ENCODE measurements at places on chromosomes 1 and 21.

GRCh38 chr1:14320518-14320917 is 278.0 kb upstream of the KAZN start:
- no peak for DNase-seq

GRCh38 chr1:44237721-44238457 is 24.6 kb downstream of the DMAP1 start:
- no peak for DNase-seq

- no peak for DNase-seq
Measured at GRCh38 chr1:9439074-9439761, 100.0 kb upstream of the SLC25A33 start.

DNA sequence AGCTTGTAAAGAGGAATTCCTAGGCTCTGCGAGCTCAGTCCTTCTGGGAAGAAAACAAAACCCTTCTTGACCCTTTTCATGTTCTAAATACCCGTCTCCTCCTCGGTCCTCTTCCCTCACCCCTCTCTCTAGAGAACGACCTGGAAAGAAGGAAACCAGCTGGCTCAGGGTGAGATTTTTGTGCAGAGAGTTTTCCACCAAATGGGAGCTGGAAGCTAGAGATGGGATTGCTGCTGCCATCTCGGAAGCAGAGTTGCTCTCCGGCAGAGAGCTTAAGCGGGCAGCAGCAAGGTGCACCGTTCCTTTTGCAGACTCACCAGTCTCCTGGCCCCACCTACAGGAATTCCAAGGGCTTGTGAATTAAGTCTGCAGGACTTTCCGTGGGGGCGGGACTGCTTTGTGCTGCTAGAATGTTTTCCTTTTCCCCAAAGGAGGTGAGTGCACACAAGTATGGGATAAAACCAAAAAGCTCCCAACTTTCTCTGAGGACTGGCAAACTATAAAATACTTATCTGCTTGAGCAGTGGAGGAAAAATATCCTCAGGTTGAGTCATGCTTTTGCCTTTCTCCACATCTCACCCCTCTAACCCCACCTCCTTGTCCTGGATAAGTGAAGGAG is 29.1 kb upstream of the KIAA0040 start:
- DNase-seq: no peak

DNA sequence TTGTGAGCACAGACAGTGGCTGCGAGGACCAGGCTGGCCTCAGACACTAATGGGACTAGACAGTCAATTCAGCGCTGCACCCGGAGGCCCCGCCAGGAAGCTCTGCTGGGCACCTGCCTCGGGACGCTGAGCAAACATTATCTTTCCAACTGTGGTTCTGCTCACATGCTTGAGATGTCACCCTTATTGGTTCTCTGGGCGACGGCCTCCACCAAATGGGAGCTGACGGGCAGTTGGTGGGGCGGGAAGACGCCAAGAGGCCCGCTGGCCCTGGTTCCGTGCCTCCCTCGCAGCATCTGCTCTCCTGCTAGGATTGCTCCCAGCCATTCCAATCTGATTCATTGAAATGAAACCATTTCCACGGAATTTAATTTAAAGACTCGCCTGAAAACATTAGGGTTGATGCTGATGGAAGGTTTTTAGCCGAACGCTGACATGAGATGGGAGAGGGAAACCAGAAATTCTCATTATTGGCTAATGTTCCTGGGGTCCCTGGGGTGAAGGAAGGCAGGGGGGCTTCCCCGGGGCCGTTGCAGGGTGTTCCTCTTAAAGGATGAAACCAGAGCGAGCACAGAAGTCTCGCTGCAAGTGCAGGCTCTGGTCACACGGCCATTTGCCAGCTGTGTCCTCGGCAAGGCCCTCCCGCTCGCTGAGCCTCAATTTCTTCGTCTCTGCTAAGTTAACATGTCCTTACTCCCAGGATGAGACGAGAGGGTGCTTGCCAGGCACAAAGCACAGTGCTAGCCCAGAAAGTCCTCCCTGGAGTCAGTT is 512.2 kb downstream of the NPHP4 start:
- no peak for DNase-seq

DNA sequence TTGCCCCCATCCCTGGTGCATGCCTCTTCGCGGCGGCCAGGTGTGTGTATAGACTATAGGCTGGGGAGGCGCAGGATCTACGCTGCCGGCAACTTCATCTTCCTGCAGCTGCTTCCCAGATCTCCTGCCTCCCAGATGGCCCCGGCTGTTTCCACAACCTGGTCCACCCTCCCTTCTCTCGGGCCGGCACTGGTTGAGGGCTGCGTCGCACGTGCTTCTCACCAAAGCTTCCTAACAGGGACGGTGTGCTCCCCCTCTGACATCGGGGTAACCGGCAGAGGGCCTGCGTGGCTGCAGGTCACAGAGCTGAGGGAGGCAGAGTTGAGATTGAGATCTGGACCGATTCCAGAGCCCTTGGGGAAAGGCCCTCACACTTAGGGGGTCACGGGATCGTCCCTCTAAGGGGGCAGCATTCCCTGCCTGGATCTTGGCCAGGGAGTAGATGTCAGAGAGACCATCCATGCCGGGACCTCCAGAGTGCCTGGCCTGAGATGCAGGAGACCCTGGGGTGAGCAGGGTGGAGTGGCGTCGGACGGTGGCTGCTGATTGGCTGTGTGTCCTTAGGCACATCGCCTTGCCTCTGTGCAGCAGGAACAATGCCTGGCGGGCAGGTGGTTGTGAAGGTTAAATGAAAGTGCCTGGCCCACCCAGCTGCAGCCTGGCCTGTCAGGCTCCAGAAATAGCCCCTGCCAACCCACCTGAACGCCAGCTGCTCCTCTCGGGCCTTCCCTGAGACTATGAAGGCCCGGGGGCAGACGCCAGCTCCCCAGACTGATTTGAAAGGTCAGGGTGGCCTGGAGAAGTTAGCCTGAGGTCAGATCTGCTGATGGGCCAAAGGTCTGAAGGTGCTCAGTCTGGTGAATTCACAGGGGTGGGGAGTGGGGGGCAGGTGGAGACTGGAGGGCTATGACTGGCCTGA is 6.1 kb upstream of the MASP2 start:
- no peak for DNase-seq

DNA sequence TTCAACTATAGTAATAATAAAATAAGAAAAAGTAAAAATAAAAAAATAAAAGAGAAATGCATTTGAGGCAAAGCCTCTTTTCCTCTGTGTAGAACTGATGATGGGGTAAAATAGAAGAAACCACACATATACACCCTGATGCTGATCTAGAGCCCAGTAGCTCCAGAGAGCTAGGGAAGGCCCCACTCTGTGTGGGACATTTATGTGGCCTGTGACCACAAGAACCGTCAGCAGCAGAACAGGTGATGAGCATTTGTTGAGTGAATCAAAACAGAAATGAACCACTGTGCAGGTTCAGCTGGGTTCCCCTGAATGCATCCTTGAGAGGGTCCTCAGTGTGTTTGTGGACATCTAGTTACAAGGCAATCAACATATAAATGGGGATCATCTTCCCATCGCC is 221.8 kb upstream of the HOOK1 start:
- no peak for DNase-seq

DNA sequence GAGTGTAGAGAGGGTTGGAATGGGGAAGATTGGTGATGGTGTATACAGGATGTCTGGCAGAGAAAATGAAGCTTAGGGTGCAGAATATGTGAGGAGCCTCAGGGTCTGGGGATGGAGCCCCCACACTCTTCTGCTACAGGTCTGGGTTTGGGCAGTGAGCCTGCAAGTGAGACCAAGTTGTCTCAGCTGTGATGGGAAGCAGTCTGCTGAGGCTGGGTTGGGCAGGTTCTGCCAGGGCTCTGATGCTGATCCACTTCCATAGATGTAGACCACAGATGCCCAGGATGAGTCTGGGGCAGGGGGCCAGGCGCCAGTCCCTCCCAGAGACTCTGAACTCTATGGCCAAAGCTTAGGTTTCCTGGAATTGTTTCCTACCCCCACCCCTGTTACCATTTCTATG is 516.9 kb downstream of the PTPRU start:
- no peak for DNase-seq

- DNase-seq: no peak
Measured at GRCh38 chr1:174448531-174448883, 743 bp downstream of the GPR52 start.

DNA sequence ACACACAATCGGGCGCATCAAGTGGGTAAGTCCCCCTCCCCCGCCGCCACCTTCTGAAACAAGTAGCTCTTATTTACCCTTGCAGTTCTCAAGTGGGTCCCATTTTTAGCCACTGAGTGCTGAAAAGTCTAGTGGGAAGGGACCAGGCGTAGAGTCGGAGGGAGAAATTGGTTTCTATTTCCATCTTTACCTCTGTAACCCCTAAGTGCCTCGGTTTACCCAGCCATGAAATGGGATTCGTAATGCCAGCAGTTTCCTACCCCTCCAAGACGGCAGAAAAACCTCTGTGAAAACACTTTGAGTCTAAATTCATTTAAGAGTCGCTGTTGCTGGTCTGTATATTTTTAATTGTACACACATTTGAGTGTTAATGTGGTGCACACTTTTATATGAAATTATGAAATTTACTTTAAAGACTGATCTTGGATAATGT is 928 bp downstream of the TLCD4 start:
- no peak for DNase-seq

- DNase-seq: no peak
Measured at GRCh38 chr1:153362187-153362775, 4.6 kb downstream of the S100A9 start.

GRCh38 chr1:118871582-118872171 is 116.5 kb downstream of the TBX15 start:
- no peak for DNase-seq
